ENCODE measurements at places on chromosomes 2 and 18.

DNA sequence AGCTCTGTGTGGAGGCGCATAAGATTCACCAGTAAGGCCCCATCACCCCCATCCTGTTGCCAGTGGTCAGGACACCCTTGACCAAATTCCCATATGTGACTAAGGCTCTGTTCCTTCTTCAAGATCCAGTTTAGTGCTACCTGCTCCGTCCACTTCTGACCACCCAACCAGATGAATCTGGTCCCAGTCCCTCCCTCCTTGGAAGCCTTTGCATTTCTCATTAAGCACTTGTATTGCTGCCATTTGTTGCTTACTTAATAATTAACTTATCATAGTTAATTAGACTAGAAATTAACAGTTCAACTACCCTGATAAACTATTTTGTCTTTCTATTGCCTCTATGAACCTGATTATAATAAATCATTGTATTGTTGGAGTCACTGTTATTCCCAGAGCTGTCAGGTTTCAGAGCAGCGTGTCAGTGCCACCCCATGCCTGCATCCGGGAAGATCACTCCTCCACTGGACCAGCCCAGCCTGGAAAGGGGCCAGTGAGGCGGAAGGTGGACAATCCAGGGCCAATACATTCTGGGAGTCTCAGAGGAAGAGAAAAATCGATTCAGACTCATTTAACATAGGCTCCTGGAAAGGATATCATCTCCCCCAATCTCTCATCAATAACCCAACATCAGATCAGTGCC is 9.5 kb upstream of the NAT8 start:
- no peak for DNase-seq

DNA sequence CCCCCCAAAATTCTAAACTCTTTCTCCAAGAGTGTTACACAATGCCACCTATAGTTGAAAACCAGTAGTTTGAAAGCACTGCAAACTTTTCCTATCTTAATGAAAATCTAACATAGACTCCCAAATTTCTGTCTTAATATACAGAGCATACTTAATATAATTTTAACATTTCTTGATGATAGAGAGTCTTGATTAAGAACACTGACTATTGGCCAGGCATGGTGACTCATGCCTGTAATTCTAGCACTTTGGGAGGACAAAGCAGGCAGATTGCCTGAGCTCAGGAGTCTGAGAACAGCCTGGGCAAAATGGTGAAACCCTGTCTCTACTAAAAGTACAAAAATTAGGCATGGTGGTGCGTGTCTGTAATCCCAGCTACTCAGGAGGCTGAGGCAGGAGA is 34.2 kb downstream of the ASXL2 start:
- DNase-seq: no peak

DNA sequence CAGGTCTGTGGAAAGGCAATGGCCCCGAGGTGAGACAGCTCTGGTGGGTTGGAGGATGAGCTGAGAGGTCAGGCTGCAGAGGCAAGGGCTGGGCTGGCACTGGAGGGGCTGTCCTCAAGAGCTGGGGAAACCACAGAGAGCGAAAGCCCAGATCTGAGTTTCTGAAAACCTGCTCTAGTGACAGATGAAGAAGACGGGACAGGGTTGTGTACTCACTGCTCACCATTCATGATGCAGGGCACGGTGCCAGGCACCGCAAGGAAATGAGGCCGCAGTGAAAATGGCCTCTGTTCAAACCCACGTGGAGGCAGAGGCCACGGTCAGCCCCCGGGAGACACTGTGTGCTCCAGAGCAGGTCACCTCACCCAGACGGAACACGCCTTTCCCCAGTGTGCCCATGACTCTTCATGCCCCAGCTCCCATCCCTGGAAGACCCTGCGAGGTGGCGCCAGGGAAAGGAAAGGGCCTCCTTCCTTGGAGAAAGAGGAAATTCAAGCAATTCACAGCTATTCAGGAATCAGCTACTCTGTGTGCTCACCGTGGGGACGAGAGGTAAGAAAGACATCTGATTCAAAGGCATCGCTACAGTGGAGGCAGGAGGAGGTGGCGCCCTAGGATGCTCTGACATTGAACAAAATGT is 24.3 kb upstream of the ID2 start:
- DNase-seq: no peak

- DNase-seq: no peak
Observed at GRCh38 chr2:104412384-104412783, 441.5 kb upstream of the POU3F3 start.

GRCh38 chr2:26089337-26089736 is 55.5 kb downstream of the RAB10 start:
- DNase-seq: no peak

DNA sequence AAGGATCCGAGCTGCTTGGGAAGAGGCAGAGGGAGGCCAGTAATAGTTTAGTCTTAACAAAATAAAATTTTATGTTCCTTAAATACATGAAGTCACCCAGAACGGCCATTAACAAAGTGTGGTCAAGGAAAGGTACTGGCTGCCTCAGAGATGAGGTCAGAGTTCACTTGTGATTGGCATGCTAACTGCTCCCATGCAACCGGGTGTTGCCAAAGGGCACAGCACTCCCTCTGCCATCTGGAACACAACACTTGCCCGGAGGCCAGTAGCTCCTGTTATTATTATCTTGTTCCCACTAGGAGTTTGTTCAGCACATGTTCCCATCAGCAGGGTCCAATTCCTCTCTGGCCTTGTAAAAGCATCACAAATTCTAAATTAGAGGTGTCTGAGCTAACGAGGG is 207.0 kb downstream of the CYP26B1 start:
- no peak for DNase-seq

GRCh38 chr2:196344397-196344796 is 173.0 kb upstream of the STK17B start:
- DNase-seq: no peak

GRCh38 chr18:78725426-78725825 is 254.2 kb upstream of the SALL3 start:
- peak; percentile 22 for DNase-seq

DNA sequence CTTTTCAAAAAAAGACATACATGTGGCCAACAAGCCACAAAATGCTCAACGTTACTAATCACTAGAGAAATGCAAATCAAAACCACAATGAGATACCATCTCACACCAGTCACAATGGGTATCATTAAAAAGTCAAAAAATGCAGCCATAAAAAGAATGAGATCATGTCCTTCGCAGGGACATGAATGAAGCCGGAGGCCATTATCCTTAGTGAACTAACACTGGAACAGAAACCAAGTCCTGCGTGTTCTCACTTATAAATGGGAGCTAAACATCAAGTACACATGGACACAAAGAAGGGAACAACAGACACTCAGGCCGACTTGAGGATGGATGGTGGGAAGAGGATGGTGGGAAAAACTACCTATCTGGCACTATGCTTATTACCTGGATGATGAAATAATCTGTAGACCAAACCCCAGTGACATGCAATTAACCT is 17.8 kb upstream of the ATL2 start:
- DNase-seq: peak; percentile 78

- peak; percentile 74 for DNase-seq
Observed at GRCh38 chr2:8605351-8606065, 76.3 kb upstream of the ID2 start.

DNA sequence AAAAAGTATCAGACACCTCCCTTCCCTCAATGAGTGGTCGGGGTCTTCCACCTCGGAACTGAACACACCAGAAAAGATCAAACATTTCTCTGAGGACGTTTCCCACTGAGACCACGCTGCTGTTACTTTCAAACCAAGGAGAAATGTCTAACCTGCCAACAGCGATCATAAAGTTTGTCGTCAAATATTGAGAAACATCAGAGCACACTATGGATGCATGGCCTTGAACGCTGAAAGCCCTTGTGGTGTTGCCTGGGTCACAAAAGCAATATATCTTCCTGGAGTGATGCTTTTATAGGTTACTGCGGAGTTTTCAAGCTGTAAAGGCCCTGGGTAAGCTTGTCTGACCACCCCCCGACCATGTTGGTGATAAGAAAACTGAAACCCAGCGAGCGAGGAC is 70.2 kb upstream of the ID2 start:
- DNase-seq: no peak

DNA sequence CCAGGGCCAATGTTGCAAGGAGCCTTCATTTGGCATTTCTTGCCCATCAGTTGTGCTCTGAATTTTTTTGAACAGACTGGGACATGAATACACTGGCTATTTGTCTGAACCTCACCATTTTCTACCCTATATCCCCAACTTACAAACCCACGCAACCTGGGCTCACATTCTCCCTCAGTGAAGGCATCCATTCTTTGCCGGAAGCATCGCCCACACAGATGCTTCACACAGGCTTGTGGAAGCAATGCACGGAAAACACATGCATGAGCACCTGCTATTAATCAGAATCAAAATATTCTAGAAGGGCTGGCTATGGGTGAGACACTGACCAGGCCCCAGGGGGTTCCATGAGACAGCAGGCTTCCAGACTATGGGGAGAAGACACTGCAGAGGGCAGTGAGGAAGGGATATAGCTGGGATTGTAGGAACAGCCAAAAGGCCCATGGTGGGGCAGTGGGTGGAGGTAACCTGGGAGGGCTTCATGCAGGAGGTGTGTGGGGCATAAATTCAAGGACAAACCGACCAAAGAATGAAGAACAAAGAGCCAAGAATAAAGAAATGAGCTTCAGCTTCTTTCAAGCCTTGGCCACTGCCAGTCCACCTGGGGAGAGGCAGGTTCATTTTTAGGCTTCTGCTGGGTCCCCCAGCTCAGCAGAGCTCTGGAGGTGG is 261.5 kb downstream of the CELF4 start:
- no peak for DNase-seq

GRCh38 chr2:199606193-199606780 is 148.5 kb upstream of the SATB2 start:
- DNase-seq: no peak

GRCh38 chr18:50559752-50560680 is at the start of gene MAPK4:
TSS of gene MAPK4 (plus strand) at chr18:50560087. CDS start at chr18:50663959, 103,872 bp downstream.
- no peak for DNase-seq

DNA sequence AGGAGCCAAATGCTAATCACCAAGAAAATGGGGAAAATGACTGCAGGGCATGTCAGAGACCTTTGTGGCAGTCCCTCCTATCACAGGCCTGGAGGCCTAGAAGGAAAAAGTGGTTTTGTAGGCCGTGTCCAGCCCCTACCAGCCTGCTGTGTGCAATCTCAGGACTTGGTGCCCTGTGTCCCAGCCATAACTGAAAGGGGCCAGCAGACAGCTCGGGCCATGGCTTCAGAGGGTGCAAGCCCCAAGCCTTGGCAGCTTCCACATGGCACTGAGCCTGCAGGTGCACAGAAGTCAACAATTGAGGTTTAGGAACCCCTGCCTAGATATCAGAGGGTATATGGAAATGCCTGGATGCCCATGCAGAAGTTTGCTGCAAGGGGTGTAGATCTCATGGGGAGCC is 391.2 kb upstream of the FSIP2 start:
- no peak for DNase-seq

GRCh38 chr2:232478571-232479340 is 8.9 kb downstream of the ECEL1 start:
- DNase-seq: no peak

DNA sequence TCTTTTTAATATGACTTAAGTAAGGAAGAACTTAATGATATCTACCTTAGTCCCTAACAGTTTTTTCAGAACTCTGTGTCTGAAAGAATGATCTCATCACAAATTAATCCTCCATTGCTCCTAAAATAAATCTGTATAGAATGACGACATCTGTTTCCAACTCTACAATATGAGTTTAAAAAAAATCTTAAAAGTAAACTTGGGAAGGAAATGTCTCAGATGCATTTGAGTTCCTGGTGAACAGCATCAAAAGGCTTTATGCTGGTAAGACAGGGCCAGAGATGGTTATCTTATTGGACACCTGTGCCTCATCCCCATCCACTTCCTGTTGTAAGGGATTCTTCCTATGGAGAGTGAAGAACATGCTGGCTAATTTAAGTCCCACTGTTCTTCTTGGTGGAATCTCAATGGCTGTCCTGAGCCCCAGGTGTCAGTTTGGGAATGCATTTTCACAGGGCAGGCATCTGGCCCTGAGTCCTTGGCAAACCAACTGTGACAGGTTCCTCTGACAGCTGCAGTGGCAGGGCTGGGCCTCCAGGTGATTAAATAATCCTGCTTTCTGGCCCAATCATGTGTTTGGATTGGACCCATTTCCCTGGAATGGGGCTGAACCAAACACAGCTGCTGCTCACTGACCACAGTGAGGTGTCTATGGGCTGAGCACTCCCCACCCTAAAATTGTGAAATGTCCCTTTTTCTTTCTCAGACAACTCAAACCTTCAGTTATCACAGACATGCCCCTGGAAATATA is 12.9 kb upstream of the NCKAP5 start:
- DNase-seq: no peak

DNA sequence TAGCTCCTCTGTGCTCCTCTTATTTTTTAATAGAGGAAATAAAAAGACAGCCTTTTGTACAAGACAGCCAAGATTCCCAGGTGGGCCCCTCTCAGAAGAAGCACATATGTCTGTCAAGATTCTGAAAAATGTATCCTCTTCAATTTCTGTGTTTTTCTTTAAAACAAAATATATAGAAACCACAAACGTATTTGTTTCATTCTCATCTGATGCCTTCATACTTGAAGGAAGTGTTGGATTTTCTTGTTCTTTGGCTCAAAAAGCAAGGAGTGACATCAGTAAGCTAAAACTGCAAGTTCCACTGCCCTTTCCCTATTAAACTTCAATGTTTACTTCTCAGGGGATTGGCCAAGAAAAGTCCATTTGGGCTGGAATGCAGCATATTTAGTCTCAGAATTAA is 193.8 kb upstream of the OSR1 start:
- DNase-seq: no peak

- DNase-seq: no peak
Observed at GRCh38 chr2:72863046-72863445, 24.2 kb upstream of the SPR start.

DNA sequence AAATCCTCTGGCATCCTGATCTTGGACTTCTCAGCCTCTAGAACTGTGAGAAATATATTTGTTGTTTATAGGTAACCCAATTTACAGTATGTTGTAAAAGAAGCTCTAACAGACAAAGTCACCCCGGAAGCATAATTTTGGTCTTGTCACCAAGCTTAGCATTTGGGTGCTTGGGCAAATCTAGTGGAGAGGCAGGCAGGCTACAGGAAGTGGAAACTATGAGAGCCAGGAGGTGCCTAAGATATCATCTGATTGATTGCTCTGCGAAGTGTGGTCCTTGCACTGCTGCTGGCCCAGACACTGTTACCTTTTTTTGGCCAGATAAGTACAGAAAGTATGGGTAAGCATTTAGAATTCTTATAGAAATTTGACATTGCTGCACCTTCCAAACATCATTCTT is 102.9 kb downstream of the CDC42EP3 start:
- DNase-seq: no peak

DNA sequence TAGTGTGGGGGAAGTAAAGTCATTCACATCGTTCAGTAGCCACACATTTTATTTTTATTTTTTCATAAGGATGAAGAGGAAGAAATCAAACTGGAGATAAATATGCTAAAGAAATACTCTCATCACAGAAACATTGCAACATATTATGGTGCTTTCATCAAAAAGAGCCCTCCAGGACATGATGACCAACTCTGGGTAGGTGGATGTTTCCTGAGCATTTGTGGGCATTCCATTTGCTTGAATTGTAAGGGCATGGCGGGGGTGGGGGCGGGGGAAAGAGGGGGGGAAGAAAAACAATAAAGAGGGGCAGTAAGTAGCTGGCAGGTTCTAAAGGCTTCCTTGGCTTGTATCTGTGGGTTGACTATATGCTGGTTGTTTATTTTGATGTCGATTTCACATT is 126.4 kb downstream of the MAP4K4 start:
- no peak for DNase-seq
